ENCODE measurements at places on chromosomes 11 and 22.

GRCh38 chr22:26169315-26170111 is at the start of gene SEZ6L:
SEZ6L (plus strand) TSS chr22:26169462; CDS start chr22:26169670, 208 bp downstream.
- DNase-seq = no peak

GRCh38 chr11:70043482-70043881 is 34.6 kb upstream of the ANO1 start:
- no peak for DNase-seq

DNA sequence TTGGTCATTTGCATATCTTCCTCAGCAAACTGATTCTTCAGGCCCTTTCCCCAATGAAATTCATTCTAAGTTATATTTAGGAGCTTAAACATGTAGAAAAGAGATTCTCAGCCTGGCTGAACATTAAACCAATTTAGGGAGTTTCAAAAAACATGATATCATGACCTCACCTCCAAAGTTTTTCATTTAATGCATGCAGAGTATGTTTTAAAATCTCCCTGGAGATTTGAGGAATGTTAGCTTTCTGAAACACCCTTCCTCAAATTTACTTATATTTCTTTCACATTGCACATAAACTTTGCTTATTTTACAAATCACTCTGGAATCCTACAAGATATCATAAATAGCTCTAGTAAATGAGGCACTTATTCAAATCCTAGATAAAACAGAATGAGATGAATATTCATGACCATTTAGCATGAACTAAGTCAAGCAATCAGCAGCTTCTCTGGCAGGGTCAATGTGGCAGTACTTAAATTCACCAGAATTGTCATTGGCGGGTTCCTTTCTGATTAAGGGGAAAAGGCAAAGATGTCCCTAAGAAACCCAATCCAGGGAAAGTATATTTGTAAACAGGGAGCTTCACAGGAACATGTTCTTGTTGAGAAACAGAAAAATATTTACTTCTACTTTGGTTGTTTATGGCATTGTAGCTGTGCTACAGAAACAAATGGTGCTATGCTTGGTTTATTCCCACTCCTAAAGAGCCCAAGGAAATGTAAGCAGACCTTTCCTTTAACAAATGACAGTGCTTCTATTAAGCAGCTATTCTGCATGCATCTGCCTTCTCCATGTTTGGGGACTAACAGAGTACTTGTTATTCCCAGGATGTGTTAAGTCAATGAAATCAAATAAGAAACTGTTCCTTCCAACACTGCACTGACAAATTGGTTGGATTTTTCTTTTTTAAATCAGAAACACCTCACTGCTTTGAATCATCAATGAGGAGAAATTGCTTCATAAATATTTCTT is 162.3 kb downstream of the C11orf87 start:
- DNase-seq = no peak

- no peak for DNase-seq
Observed at GRCh38 chr11:61657566-61658290, 22.5 kb upstream of the DAGLA start.

DNA sequence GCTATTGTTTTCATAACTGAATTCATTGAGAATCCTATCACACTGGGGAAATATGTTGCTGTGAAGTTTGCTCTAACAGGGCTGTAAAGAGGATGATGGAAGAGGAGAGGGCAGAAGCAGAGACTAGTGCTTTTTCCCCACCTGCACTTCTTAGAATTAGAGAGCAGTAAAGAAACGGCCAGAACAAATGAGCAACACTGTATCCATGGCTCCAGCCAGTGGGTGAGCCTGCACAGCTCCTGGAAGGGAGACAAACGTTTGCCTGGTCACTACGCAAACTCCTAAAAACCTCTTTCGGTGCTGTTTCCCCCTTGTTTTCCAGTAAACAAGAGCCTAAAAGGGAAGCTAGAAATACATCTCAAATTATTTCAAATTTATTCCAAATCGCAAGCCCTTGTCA is 22.2 kb upstream of the OR10D3 start:
- DNase-seq = no peak

- DNase-seq = no peak
Observed at GRCh38 chr11:17748044-17748443, 13.5 kb downstream of the KCNC1 start.

All from thoracic aorta (tissue), 2 donors.